ENCODE measurements at places on chromosomes 16 and 17.

DNA sequence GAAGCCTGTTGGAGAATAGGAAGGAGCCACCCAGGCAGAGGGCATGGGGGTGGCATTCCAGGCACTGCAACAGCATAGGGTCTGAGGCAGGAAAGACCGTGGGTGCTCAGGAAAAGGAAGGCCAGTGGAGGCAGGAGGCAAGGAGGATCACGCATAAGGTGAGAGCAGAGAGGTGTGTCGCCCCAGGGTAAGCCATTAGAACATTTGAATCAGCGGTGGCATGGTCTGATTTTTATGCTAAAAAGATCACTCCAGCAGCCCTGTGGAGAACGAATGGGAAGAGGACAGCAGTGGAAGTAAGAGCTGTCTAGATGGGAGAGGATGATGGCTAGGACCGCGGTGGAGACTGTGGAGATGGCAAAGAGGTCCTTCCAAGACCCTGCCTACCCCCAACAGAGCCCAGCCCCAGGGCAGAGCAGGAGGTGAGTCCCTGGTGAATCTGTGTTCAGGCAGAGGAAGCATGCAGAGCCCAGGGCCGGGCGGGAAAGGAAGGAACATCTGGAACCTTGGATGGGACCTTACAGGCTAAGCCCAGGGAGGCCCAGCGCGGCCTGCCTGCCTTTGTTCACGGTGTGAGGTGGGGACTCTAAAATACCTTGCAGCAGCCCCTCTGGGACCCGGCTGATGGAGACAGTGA, 7.8 kb downstream of the LPO start:
- DNase-seq, result no peak

- DNase-seq, result no peak
These were observed 51.2 kb downstream of the SKAP1 start for GRCh38 chr17:48378708-48379392.

- no peak for DNase-seq
These were observed 38.5 kb downstream of the VPS53 start for GRCh38 chr17:676060-676700.

GRCh38 chr17:21085707-21086106, 41.1 kb upstream of the DHRS7B start:
- no peak for DNase-seq

DNA sequence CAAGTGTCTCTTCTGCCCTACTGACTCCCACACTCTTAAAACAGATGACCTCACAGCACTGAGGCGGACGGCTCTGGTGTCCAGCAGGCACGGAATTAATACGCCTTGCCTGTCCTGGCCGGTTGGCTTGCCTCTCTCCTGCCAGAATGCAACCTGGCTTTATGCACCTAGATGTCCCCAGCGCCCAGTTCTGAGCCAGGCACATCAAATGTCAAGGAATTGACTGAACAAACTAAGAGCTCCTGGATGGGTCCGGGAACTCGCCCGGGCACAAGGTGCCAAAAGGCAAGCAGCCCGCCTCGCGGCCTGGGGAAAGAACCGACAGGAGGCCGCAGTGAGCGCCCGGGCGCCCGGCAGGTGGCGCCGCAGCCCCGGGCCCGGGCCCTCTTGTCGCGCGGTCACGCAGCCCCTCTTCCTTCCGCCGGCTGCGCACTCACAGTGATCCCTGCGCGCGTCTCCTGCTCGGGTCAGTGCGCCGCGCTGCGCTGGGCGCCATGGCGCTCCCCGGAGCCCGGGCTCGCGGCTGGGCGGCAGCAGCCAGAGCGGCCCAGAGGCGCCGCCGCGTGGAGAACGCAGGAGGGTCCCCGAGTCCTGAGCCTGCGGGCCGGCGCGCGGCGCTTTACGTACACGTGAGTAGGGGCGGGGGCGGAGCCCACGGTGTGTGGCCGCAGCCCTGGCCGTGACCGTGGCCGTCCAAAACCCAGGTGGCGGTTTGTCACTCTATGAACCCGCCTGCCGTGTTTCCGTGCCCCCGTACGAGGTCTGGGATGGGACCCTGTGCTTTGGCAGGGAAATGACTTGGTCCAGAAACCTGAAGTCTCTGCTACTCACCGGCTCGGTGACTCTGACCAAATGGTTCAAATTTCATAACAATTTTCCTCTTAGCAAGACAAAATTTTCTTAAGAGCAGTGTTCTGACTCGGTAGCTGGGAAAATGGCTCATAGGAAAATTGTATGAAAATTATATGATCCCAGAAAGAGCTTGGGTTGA, at the start of gene RSAD1:
Gene RSAD1, plus strand, starts transcription at position 470 of the 991 bp plus-strand sequence. Its CDS starts 25 bp downstream, at position 495.
- DNase-seq, result peak; percentile 77

- DNase-seq, result no peak
These were observed 105.2 kb downstream of the RPTOR start for GRCh38 chr17:80649672-80650330.

- DNase-seq, result no peak
These were observed 73.7 kb downstream of the CRISPLD2 start for GRCh38 chr16:84893467-84893848.

GRCh38 chr17:82301916-82302567, 15.4 kb downstream of the CD7 start:
- DNase-seq, result no peak

GRCh38 chr16:17343028-17343427, 127.7 kb downstream of the XYLT1 start:
- DNase-seq, result no peak

DNA sequence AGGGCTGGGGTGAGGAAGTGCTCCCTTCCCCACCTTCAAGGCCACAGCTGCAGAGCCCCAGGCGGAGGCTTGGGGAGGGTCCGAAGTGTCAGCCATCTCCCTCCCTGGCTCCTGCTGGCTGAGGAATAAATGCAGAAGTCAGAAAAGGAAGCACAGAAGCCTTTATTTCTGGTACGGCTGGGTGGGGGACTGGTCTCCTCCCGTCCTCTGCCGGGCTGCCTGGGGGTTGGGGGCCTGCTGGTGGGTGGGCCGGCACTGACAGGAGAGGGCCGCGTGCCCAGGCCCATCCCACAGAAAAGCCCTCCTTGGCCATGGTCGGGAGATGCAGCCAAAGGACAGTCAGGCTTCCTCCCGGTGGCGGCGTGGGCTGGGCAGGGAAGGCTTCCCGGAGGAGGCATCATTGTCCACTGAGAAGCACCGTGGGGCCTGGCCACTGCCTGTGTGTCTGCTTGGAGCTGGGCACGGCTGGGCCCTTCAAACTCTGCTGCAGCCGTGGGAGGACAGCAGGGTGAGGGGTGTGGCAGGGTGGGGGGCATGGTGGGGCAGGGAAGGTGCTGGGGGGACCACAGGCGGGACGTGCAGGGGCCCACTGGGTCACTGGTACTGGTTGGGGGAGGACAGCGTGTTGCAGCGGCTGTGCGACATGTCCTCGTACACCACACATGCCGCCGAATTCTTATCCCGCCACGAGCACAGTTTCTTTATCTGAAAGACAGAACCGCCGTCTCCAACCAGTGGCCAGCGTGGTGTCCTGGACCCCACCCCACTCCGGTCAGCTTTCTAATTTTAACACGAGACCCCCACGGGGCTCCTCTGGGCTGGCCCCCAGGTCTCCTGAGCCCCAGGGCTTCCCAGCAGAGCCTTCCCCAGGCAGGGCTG, 2.4 kb downstream of the CD7 start:
- no peak for DNase-seq

- DNase-seq, result no peak
These were observed 526 bp upstream of the MFSD6L start for GRCh38 chr17:8799570-8800212.

- no peak for DNase-seq
These were observed 13.5 kb downstream of the PRCD start for GRCh38 chr17:76553178-76553908.

DNA sequence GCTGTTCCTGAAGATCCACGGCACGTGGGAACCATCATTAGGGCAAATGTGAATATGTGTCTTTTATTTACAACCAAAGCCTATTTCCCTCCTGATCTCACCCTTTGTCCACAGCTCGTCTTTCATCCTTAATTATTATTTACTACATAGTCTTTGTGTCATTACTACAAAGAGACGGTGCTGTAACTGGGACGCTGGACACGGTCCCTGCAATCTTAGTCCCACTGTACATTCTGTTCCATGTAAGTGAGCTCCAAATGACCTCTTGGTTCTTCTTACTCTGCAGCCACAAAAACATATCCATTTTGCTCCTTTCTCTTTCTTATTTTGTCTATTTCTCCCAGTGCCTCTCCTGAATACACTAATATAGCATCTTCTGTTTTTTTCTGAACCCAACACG, 12.7 kb upstream of the KRT23 start:
- DNase-seq, result no peak

DNA sequence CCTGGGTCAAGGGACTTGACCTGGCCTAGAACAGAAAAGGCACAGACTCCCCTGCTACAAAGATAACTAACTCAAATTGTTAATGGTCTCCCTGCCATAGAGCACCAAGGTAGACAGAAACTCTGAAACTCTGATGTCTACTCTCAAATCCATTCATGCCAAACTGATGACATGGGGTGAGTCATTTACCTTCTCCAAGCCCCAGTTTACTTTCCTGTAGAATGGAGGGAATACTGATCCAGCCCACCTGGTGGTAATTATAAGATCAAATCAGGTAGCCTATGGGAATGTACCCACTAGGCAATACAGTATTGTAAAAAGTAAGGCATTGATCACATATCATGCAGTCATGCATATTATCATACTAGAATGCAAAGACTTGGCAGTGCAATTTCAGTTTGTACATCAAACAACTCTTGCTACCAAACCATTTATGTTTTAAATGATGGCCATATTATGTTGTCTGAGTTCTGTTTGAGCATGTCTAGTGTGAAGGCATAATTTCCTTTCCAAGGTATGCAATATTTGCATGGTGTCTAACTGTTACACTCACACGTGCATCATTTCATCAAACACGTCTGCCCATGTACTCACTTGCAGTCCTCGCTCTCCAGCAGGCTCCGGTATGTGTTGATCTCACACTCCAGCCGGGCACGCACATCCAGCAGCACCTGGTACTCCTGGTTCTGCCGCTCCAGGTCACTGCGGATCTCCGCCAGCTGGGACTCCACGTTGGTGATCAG, 3.0 kb downstream of the KRT31 start:
- DNase-seq, result no peak
